HuH-7.5 (cell line): ENCODE measurements at places on chromosomes 3 and 15.
A peak's percentile ranks its signal among the peaks of the same experiment; 100 is the strongest.

DNA sequence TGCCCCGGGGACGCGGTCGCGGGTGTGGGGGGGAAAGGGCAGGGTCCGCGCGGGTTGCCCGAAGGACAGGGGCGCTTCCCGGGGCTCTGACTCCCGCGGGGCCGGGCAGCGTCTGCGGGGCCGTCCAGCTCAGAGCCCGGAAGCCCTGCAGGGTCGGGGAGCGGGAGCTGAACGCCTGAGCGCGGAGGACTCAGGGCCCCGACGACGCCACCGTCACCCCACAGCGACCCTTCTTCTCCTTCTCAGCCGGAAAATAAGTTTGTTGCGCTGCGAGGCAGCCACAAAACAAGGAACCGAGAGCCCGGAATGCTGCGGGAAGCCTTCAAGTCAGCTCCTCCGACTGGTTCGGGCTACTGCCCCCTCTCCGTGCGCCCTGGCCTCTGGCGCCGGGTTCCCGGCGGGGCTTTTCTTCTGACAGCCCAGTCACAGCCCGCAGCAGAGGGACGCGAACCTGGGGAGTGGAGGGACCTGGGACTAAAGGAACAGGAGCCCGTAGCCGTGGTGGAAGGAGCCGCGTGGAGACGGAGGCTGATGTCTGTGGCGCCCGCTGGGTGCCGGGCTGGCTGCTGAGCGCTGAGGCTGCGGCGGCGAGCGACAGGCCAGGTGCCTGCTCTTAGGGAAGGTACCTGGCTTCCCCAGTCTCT is 484 bp downstream of the CNTN4 start:
- no peak for DNase-seq

DNA sequence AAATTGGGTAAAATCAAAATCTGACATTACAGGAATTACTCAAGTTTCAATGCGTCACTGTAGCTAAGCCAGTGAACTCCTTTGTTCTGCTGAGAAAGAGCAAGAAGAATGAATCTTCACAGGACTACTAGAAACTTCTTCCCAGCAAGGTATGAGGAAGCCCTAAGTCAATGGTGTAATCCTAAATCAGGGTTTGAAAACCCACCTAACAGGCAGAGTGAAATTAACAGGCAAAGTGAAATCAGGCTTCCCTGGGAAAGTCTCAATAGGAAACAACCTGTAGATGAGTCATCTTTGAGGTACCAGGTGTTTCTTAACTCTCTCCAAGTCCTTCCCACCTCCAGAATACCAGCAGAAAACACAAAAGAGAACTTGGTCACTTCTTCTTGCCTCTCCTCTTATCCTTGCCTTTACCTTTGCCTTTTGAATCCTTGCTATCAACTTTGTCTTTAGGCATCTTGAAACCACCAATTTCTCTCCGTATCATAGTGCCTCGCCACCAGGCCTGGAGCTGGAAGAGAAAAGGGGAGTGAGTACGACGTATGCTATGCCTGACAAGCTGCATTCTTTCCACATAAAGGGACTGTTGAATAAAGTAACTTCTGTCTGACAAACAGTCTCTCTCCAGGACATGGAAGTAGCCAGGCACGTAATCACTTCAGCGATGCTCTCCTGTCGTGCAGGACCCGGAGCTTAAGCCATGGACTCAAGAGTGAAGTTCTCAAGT is 60.6 kb upstream of the RPL35A start:
- no peak for DNase-seq

- no peak for DNase-seq
Observed at GRCh38 chr15:88658972-88659931, 20.4 kb downstream of the ISG20 start.

DNA sequence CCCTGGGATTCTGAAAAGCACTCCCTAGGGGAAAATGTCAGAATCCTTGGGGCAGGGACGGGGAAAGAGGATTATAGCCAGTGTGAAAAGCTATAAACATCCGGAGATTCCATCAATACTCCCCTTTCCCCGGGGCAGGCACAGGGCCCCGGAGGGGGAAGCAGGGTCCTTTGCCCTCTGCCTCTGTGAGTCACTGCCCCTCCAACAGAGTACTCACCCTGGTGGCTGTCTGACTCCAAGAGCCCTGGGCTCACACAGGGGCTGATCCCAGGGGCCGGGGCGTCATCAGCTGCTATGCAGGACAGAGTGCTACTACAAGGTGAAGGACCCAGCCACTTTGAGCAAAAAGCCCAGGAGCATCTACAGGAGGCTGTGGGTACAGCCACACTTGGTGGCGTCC is 133.0 kb upstream of the PRR20G start:
- DNase-seq: no peak

GRCh38 chr15:89332446-89332845 is 2.2 kb downstream of the POLG start:
- DNase-seq: peak; percentile 77

DNA sequence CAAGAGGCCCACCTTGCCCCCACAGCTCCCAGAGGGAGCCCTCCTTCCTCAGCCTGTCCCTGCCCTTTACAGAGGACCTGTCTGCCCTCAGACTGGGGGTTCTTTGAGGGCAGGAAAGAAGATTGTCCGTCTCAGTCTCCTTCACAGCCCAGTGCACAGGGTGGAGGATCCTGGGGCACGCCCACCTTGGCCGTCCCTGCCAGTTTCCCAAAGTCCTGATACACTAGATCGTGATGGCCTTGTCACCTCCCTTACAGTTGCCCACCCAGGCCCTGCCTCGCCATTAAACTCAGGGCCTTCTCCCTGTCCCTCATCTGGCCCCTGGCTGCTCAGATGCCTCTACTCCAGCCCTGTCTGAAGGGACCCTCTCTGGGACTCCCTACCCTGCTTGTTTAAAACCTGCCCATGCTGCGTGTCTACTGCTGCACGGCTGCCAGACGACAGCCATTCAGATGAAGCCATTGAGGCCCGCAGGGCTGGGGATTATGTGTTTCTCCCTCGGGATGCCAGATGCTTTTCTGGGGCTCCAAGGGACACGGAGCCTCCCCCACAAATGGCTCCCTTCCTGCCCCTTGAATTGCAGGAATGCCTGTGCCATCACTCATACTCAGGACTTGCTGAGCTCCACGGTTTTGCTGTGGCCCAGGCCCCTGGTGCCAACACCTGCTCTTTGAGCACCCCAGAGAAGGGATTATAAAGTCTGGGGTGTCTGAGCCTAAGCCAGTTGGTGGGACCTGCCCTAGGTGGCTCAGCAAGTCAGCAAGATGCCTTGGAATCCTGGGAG is 27.8 kb downstream of the ACSBG1 start:
- no peak for DNase-seq

- no peak for DNase-seq
Observed at GRCh38 chr3:37308247-37308646, 133.9 kb upstream of the LRRFIP2 start.

- no peak for DNase-seq
Observed at GRCh38 chr3:36379872-36380220, 458 bp upstream of the STAC start.

GRCh38 chr3:118813472-118813871 is 221.2 kb downstream of the IGSF11 start:
- DNase-seq: no peak

DNA sequence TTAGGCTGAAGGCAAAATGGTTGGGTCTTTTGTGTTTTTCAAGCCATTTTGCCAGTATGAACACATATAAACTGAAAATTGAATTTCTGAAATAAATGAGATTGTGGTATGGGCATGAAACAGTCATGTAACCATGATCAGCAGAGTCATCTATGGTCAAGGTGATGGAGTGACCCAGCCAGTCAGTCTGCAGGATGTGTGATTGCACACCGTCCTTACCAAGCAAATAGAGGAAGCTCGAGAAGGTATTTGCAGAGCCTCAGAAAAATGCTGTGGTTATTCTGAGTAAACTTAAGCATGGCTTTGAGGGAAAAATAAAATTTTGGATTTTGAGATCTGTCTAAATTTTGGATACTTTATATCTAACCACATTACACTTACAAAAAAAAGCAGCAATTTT is 95.9 kb upstream of the RNF7 start:
- DNase-seq: no peak

DNA sequence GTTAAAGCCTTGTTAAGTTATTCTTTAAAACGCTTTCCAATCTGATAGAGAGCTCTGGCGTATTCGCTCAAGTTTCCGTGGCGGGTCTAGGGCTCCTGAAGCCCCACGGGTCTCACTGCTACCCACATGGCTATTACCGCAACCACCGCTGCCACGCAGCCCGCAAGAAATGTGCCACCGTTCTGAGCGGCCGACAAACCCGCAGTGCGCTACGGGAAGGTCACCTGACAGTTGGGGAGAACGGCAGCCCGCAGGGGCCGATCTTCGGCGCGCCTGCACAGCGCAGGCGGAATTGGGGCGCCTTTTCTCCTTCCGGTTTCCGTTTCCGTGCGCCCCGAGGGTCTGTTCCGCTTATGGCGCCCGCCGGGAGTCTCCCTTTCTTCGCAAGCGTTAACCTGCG is 76.6 kb upstream of the SNRPN start:
- DNase-seq: no peak

DNA sequence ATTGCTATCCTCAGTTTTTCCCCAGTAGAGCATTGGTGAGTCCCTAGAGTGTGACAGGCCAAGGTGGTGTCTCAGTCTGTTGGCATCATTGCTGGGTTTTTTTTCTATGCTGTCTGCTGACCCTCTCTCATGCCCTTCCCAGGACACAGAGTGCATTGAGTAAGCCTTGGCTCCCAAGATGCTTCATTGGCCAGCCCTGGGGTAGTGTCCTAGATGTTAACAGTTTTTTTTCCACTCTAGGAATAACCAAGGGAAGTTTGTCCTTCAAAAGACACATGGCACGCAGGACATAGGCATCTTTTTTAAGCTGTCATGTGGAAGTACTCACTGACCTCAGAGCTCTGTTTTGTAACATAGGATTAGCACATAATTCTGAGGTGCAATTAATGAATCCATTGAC is 19.5 kb downstream of the ADAMTSL3 start:
- no peak for DNase-seq

DNA sequence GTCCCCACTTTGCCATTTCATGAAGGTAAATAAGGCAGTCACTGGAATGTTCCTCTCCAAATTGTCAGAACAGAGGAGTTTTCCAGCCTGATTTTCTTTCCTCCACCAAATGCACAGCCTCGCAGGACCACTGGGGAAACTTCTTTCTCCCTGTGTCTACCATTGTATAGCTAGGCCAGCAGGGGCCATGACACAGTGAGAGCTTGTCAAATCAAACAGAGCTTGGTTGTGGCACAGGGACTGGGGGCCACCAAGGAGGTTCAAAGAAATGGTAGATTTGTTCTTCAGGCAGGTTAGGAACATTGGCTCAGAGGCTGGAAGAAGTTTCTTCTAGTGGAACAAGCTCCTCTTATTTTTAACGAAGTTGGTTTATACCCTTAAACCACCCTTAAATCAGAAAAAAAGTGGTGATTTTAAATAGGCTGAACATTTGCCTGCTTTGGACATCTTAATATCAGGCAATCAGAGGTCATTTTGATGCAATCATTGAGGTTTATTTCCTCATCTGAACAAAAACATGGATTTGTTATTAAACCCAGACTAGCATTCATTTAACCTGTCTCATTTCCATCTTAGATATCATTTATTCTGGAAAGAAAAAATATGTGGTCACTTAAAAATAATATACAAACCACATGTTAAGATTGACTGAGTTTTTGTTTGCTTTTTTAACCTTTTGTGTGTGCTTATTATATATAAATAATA is 105.6 kb downstream of the GTPBP8 start:
- no peak for DNase-seq
